ENCODE measurements at places on chromosomes 16 and 17. TPM values are rescaled to one million over a fixed set of nuclear protein-coding genes. Genes with fewer than 3 reads are reported as not detected.

Gene ACSM2A
- not detected for total RNA-seq

Gene FASN
- total RNA-seq: 625 TPM

Gene APRT
- 237 TPM for total RNA-seq

Gene NPIPB6
- 0.17 TPM for total RNA-seq

Gene TLE7
- total RNA-seq: not detected

Gene RSAD1
- total RNA-seq: 20.5 TPM

All from bronchus fibroblast of lung (primary cell).